Activated naive CD8-positive, alpha-beta T cell treated with anti-CD3 and anti-CD28 coated beads for 36 hours (primary cell): ENCODE measurements at places on chromosomes 7 and 10. TPM values are rescaled to one million over a fixed set of nuclear protein-coding genes. Genes with fewer than 3 reads are reported as not detected.

- H3K27ac ChIP-seq, result no peak overlapping the region
- no peaks in the 10 kb centered on the region for H3K36me3 ChIP-seq
- no peaks in the 10 kb centered on the region for H3K4me1 ChIP-seq
- no peak overlapping the region for H3K4me3 ChIP-seq
- no peak for DNase-seq
Observed at GRCh38 chr7:29405891-29406290, 157.7 kb upstream of the PRR15 start.

DNA sequence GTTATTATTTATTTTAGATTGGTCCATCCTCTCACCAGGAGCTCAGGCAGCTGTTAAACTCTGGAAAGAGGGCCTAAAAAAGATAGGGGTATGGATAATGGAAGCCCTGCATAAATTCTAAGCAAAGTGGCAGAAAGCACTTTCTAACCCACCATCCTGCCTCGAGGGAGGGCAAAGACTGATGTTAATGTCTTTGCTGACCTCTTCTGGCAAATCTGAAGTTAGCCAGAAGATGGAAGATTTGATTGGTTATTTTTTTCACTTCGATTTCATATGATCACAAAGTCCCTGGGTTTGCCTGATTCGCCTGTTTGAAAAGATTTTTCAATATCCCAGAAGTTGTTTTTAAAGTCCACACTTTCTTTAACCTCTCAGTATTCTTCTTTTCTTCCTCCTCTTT is 24.8 kb downstream of the OR9A2 start:
- no peak for DNase-seq
- H3K36me3 ChIP-seq, result no peaks in the 10 kb centered on the region
- H3K4me1 ChIP-seq, result peaks cover 6% of the 10 kb centered on the region

DNA sequence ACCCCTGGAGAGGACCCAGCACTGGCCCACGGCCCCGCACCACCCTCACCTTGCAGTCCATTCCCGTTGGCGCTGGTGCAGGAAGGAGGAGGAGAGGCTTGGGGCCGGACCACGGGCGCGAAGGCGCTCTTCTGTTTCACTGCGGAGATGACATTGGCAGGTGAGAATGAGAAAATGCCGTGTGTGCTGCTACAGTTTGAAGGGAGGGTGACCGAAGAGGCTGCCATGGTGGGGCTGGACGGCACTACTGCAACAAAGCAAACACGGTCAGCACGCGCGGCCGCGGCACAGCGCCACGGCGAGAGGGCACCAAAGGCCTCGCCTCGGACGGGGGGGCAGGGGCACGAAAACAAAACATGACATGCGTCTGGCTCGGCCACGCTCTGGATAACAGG is 123.9 kb downstream of the EBF3 start:
- H3K27ac ChIP-seq, result no peak overlapping the region
- no peaks in the 10 kb centered on the region for H3K4me1 ChIP-seq
- H3K36me3 ChIP-seq, result no peaks in the 10 kb centered on the region
- DNase-seq, result no peak

GRCh38 chr7:31003721-31004120 is 40.0 kb downstream of the GHRHR start:
- no peaks in the 10 kb centered on the region for H3K4me1 ChIP-seq
- no peak overlapping the region for H3K4me3 ChIP-seq
- H3K36me3 ChIP-seq, result no peaks in the 10 kb centered on the region
- DNase-seq, result no peak
- peaks cover 9% of the 10 kb centered on the region for H3K27me3 ChIP-seq

GRCh38 chr10:1581189-1581588 is 156.1 kb downstream of the ADARB2 start:
- H3K27me3 ChIP-seq, result no peaks in the 10 kb centered on the region
- no peak overlapping the region for H3K4me3 ChIP-seq
- no peak overlapping the region for H3K27ac ChIP-seq
- H3K4me1 ChIP-seq, result no peaks in the 10 kb centered on the region

DNA sequence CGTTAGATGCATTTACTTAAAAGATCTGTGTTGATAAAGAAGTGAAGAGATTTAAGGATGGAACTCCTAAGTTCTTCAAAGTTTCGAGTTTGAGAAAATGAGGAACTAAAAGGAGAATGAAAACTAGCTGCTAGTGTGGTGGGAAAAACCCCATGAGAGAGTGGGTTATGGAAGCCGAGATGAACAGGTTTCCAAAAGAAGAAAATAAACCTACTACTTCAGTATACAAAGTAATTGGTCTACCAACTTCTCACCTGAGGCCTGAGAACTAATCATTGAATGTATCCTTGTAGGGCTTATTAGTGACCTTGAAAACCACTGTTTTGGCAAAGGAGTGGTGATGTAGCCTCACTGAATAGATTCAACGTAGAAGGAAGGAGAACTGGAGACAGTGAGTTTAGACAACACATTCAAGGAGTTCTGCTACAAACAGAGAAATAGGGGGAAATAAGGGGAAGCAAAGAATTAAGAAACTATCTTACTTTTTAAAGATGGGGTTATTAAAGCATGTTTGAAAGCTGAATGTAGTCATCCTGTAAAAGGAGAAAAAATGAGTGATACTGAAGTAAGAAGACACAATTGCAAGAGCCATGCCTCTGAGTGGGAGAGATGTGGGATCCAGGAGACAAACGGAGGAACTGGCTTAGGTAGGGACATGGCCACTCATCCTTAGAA is 50.8 kb downstream of the CH25H start:
- H3K4me1 ChIP-seq, result peaks cover 12% of the 10 kb centered on the region
- H3K36me3 ChIP-seq, result peaks cover 2% of the 10 kb centered on the region
- H3K27ac ChIP-seq, result no peak overlapping the region
- no peak for DNase-seq

GRCh38 chr10:83083831-83084230 is 1055.5 kb upstream of the GHITM start:
- no peaks in the 10 kb centered on the region for H3K27me3 ChIP-seq
- H3K36me3 ChIP-seq, result no peaks in the 10 kb centered on the region
- H3K27ac ChIP-seq, result no peak overlapping the region

GRCh38 chr10:131641231-131641630 is 259.6 kb upstream of the PPP2R2D start:
- peaks cover 5% of the 10 kb centered on the region for H3K4me1 ChIP-seq
- H3K36me3 ChIP-seq, result no peaks in the 10 kb centered on the region
- DNase-seq, result peak; percentile 33
- no peak overlapping the region for H3K4me3 ChIP-seq
- H3K27me3 ChIP-seq, result no peaks in the 10 kb centered on the region
- peak overlapping the region; percentile 17 for H3K27ac ChIP-seq

DNA sequence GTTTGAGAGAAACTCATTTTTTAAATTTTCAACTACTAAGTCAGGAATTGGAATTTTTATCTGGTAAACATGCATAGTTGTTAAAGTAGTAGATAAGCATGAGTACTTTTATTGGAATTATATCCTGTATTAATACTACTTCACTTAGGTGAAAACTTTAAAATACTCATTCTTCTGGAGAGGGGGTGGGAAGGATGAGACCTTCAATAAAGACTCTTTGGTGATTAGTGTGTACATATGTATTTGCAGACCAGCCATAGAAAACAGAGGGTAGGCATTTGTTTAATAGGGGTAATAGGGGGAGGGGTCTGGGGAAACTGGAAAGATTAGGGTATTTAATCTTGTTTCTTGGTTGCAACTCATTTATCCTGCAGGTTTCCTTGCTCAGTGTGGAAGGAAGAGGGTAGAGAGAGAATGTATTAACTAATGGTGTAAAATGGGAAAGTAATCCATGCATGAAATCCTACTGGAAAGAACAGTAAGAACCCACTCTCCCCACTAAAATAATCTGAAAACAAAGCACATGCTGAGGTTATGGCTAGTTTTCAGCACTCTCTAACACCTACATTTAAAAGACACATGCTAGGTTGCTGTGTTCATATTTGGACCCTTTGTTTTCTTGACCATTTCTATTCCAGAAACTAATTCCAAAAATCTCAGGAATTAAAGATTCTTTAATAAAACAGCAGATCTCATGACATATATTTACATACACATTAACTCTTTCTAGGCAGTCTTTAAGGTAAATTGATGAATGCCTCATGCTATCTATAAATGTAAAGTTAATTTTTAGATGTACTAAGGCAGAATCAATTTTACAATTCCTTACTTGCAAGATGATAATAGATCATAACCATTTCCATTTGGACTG is 6.2 kb upstream of the IGF2BP3 start:
- H3K27me3 ChIP-seq, result peaks cover 69% of the 10 kb centered on the region
- H3K36me3 ChIP-seq, result no peaks in the 10 kb centered on the region

GRCh38 chr7:157979636-157980340 is 607.8 kb downstream of the PTPRN2 start:
- no peak overlapping the region for H3K4me3 ChIP-seq
- no peak for DNase-seq
- H3K36me3 ChIP-seq, result no peaks in the 10 kb centered on the region
- no peaks in the 10 kb centered on the region for H3K4me1 ChIP-seq
- H3K27ac ChIP-seq, result no peak overlapping the region

DNA sequence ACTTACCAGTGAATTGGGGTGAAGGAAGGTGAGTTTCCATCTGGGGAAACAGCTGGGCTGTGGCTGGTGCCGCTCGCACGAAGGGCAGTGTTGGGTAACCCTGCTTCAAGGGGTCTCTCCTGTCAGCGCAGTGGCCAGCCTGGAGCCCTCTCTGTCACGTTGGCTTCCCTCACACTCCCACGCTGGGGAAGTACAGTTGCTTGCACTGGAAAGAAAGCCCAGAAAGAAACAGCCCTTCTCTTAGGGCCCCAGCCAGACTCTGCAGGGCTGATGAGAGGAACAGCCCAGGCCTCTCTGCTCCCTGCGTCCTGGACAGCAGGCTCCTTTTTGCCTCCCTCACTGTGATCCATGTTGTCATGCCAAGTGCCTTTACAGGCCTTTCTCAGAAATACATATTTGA is 40.3 kb upstream of the TRIM8 start:
- no peaks in the 10 kb centered on the region for H3K27me3 ChIP-seq
- peaks cover 6% of the 10 kb centered on the region for H3K4me1 ChIP-seq
- H3K27ac ChIP-seq, result no peak overlapping the region
- peaks cover 4% of the 10 kb centered on the region for H3K36me3 ChIP-seq

Gene GHRHR
- total RNA-seq, result not detected

Gene ACADSB
- total RNA-seq, result 25.1 TPM

Gene MARVELD1
- 5.5 TPM for total RNA-seq

Gene ADAP1
- total RNA-seq, result 56.7 TPM
